PC-3 (cell line): ENCODE measurements at places on chromosomes 1 and 21.

- peaks cover 26% of the 10 kb centered on the region for H3K4me1 ChIP-seq
- H3K27me3 ChIP-seq: no peaks in the 10 kb centered on the region
- H3K27ac ChIP-seq: peak overlapping the region; percentile 41
- no peaks in the 10 kb centered on the region for H3K36me3 ChIP-seq
- no peak overlapping the region for H3K4me3 ChIP-seq
Measured at GRCh38 chr1:43858324-43858723, 75.3 kb upstream of the ARTN start.

DNA sequence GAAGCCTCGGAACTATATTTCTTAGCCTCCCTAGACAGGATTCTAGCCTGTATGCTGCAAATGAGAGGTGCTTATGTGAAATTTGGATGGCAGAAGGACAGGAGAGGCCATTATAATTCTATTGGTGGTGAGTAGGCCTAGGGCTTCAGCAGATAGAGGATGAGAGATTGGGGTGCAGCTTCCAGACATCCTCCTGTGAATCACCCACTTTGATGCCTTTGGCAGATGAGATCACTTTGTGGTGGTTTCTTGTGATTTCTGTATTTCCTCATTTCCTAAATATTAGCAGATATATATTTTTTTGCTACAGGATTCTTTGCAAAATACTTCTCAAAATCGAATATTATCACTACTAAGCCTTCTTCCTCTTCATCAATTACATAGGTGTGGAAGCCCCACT, 37.3 kb downstream of the MFSD2A start:
- H3K27ac ChIP-seq: no peak overlapping the region
- peaks cover 28% of the 10 kb centered on the region for H3K4me1 ChIP-seq
- DNase-seq: no peak
- H3K27me3 ChIP-seq: no peaks in the 10 kb centered on the region

- no peak overlapping the region for H3K4me3 ChIP-seq
- no peak overlapping the region for H3K27ac ChIP-seq
- H3K36me3 ChIP-seq: no peaks in the 10 kb centered on the region
- no peaks in the 10 kb centered on the region for H3K4me1 ChIP-seq
- DNase-seq: no peak
Measured at GRCh38 chr21:23743821-23744220, 1863.5 kb downstream of the MRPL39 start.

- DNase-seq: no peak
- H3K4me3 ChIP-seq: no peak overlapping the region
- H3K27ac ChIP-seq: no peak overlapping the region
- H3K4me1 ChIP-seq: no peaks in the 10 kb centered on the region
Measured at GRCh38 chr1:164228928-164229327, 330.1 kb upstream of the PBX1 start.

- H3K36me3 ChIP-seq: peaks cover 12% of the 10 kb centered on the region; the same call in 1 of the 2 replicates
- H3K4me1 ChIP-seq: peaks cover 40% of the 10 kb centered on the region
Measured at GRCh38 chr1:171740987-171741871, 636 bp downstream of the VAMP4 start.

DNA sequence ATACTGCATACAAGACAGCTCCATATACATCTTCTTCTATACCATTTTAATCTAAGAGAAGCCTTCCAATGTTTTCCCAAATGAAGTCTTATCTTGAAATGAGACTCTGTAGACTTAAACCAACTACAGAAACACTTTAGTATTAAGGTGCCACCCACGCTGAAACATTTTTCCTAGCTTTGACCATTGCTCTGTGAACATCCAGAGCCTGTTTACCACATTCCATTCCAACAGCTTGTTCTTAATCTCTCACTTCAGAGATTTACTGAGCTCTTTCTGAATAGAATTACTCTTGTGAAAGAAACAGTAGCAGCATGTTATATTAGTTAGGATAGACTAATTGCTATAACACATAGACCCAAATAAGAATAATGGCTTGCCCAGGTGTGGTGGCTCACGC, 19.6 kb upstream of the POGZ start:
- H3K27me3 ChIP-seq: no peaks in the 10 kb centered on the region
- no peak overlapping the region for H3K4me3 ChIP-seq
- no peaks in the 10 kb centered on the region for H3K36me3 ChIP-seq
- H3K4me1 ChIP-seq: no peaks in the 10 kb centered on the region

- peaks cover 40% of the 10 kb centered on the region for H3K4me1 ChIP-seq
- H3K27ac ChIP-seq: no peak overlapping the region
- no peaks in the 10 kb centered on the region for H3K36me3 ChIP-seq
Measured at GRCh38 chr1:89464008-89464407, 60.6 kb upstream of the LRRC8B start.
